Thoracic aorta (tissue), 2 donors: ENCODE measurements at places on chromosomes 3 and 15.

DNA sequence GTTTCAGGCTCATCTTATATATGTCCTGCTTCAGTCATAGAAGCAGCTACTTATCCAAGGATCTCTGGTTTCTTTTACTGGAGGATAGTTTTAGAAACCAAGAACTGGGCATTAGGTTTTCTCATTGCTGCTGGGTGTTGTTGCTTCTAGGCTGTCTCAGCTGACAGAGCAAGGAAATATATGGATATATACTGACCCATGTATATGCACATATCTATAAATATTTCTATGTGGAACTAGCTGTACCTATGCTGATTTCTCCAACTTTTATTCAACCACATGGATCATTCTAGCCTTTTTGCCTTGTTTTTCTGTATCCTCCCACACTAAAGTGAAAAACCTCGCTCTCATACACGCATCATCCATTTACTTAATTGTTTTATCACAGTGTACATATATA, 64.2 kb downstream of the TP63 start:
- no peak for DNase-seq

- no peak for DNase-seq
These were observed 342.7 kb downstream of the PTPRG start for GRCh38 chr3:61903931-61904657.

DNA sequence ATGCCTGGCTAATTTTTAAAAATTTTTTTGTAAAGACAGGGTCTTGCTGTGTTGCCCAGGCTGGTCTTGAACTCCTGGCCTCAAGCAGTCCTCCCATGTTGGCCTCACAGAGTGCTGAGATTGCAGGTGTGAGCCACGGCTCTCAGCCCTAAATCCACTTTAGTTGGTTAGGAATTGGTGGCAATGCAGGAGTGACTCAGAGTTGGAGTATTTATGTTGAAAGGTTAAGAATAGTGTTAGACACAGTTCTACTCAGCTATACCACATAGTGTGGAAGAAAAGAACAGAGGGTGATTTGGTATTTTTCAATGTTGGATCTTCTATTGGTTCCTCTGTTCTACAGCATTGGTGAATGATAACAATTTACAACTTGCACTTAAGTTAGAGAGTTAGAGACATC, 7.6 kb downstream of the ZNF639 start:
- no peak for DNase-seq

DNA sequence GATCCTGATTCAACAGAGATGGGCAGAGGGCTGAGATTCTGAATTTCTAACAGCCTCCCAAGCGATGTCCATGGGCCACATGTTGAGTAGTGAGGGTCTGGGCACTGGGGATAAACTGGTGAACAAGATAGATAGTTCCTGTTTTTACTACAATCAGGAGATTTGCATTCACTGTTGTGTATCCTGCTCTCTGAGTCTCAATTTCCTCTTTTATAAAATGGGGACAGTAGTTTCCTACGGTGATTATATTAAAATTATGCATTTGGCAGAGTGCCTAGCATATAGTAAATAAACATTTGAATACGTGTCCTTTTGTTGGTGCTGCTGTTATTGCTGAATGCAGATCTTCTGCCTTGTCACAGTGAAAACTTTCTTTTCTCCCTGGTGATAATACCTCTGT, 102.5 kb downstream of the MYH15 start:
- DNase-seq = no peak

- DNase-seq = no peak
These were observed 512.0 kb upstream of the ZNF385D start for GRCh38 chr3:22263042-22263441.

DNA sequence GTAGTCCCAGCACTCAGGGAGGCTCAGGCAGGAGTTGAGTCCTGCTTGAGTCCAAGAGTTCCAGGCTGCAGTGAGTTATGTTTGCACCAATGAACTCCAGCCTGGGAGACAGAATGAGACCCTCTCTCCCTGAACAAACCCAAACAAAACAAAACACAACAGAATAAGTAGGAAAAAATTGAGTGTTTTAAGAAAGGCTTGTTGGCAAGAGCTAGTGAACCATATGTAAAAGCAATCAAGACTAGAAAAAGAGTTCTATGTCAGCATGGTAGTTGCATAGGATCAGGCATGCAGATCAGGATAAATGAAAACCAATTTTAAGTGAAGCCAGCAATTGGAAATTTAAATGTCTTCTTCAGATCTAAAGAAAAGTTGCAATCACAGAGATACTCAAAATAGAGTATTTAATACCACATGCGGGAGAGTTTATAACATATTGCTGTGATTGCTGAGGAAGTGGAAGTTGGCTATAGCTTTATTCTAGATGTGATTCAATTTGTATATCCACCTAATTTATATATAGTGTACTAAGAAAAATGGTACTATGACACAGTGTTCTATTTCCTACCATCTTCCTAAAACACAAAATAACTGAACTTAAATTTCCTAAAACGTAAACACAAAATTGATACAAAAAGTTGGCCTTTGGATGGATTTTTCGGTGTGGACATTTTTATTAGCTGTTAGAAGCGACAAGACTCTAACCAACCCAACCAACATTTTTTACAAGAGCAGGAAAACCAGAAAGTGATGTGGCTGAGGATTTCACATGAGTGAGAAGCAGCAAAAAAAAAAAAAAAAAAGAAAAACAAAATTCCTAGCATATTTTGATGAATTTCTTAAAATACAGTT, 101.9 kb upstream of the ROBO1 start:
- DNase-seq = no peak

DNA sequence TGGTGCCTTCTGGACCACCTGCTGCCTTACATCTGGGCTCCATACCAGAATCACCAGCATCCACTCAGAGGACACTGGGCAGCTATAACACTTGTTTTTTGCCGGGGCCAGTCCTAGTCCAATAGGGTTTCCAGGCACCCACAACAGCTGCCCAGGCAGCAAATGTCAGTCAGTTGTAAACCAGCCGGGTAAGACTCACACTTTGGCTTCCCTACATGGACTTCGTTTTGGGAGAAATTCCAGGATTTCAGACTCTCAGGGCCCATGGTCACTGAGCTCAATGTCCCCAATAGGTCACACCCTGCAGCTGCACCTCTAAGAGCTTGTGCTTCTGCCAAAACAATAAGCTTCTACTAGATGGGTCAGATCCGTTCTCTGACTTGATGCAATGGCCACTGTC, 83.8 kb downstream of the FAM174B start:
- no peak for DNase-seq

GRCh38 chr15:40793216-40793989, 13.5 kb upstream of the ZFYVE19 start:
- no peak for DNase-seq

DNA sequence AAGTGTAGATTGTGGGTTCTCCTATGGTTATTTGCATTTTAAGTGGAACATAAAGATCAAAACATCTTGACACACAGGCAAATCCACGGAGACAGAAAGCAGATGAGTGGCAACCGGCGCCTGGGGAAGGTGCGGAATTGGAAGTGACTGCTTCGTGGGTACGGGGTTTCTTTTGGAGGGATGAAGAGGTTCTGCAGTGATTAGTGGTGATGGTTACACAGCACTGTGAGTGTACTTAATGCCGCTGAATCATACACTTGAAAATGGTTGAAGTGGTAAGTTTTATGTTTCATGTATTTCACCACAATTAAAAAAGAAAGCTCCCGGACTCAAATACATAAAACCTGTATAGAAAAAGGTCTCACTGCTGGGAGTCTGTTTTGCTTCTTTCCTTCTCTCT, 18.5 kb upstream of the VPS33B start:
- no peak for DNase-seq

DNA sequence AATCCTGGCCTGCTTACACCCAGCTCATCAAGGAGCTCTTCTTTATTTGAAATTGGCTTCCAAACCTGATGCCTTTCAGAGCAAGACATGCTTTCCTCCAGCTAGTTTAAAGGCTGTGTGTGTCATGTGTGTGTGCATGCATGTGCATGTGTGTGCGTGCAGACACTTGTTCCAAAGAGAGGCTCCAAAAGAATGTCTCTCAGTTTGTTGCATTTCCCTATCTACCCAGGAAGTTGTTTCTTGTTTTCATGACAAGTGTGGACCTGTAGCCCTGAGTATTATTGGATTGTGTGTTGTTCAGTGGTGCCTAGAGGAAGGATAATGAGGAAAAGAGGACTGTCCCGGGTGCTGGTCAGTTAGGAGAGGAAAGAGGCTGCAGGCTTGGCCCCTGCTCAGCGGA, 240.0 kb downstream of the THSD4 start:
- DNase-seq = no peak

GRCh38 chr3:194009892-194010533, 125.9 kb upstream of the HES1 start:
- DNase-seq = no peak

DNA sequence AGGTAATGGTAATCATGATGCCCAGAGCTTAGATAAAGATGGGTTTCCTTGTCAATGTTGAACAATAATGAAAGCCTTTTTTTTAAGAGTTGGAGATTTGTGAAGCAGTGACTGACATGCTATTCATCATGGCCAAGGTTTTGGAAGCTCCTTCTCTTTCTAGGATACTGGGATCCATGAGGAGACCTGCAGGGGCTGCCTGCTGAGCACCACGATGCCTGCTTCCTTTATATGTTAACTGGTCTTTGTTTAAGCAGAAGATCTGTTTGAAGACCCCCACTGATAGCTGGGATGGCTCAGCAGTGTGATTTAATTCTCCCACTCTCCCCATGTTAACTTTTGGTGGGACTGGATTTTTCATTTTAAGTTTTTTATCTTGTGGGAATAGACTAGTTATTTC, 15.8 kb downstream of the RBP1 start:
- no peak for DNase-seq

- DNase-seq = no peak
These were observed 159.5 kb upstream of the LPP start for GRCh38 chr3:187994221-187995042.

DNA sequence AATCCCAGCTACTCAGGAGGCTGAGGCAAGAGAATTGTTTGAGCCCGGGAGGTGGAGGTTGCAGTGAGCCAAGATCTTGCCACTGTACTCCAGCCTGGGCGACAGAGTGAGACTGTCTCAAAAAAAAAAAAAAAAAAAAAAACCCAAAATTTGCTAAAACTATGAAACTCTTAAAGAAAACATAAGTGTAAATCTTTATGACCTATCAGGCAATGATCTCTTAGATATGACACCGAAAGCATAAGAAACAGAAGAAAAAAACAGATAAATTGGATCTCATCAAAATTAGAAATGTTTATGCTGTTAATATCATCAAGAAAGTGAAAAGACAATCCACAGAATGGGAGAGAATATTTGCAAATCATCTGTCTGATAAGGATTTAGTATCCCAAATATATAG, 15.3 kb downstream of the GRAMD2A start:
- no peak for DNase-seq
